CD4-positive, alpha-beta T cell treated with Interleukin-4 for 4 hours (primary cell): ENCODE measurements at places on chromosomes 2 and 18.

- peak; percentile 13 for DNase-seq
Measured at GRCh38 chr18:57084331-57085271, 62.3 kb upstream of the BOD1L2 start.

GRCh38 chr2:20757405-20758090 lies 65.4 kb downstream of the LDAH start:
- DNase-seq = no peak

DNA sequence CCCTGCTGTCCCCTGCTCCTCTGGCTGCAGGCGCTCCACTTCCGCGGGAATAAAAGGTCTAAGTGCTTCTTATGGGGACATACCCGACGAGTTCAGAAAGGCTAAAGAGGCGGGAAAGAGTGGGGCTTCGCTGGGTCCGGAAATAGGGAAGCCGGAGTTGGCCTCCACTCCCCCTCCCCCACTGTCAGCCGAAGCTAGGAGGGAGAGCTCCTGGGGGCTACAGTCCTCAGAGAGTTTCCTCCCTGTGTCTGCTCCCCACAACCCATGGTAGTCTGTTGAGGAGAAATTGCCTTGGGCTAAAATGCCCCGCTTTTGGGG lies 7.2 kb downstream of the GAD1 start:
- no peak for DNase-seq

DNA sequence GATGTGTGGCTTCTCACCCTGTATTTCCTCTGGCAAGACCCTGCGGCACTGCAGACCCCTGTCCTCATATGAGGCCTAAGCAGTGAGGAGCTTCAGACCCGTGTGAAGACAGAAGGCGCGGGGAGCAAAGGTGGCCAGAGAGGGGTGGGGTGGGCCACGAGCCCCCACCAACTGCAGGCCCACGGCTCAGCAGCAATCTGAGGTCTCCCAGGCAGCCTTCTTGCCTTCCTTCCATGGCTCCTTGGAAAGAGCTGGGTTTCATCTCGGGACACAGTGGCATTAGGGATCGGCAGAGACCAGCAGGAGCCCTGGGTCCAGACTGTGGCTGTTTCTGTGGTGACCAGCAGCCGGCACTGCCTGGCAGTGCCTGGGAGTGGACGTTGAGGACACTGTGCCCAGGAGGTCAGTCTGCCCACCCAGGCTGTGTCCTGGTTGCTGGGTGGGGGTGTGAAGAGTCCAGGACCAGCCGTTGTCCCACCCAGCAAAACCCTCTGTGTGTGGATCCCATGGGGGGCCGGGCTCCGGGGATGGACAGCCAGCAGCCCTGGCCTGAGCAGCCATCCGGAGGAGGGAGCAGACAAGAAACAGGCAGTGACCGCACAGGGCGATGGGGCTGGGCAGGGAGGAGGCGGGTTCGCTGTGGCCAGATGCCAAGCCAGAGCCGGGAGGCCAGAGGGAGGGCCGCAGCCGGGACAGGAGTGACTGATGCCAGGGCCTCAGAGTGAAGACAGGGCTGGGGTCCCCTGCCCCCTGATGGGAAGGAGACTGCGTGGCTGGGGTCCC lies 73.8 kb downstream of the RRM2 start:
- DNase-seq = no peak

DNA sequence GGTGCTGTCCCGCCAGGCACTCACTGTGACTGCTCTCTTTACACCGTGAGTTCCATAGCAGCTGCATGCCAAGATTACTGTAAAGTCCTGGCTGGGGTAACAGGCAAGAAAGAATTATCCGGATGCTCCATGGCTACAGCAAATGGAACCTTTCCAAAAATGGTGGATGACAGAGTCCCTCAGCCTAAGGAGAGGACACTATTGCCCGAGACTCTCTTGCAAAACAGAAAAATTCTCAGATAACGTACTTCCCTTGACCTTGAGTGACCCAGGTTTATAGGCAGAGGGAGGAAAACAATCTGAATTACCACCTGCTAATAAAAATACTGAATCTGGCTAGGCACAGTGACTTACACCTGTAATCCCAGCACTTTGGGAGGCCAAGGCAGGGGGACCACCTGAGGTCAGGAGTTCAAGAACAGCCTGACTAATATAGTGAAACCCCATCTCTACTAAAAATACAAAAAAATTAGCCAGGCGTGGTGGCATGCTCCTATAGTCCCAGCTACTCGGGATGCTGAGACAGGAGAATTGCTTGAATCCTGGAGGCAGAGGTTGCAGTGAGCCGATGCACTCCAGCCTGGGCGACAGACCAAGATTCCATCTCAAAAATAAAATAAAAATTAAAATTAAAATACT lies 4.5 kb downstream of the CYS1 start:
- DNase-seq = no peak

- no peak for DNase-seq
Measured at GRCh38 chr18:36322734-36323133, 25.2 kb downstream of the FHOD3 start.

GRCh38 chr18:57441071-57441794 lies 6.1 kb downstream of the ONECUT2 start:
- DNase-seq = no peak

GRCh38 chr2:25252291-25253152 lies 84.1 kb upstream of the POMC start:
- DNase-seq = peak; percentile 47

GRCh38 chr2:23538566-23538965 lies 153.6 kb downstream of the KLHL29 start:
- no peak for DNase-seq

- peak; percentile 45 for DNase-seq
Measured at GRCh38 chr18:3177902-3178687, 41.7 kb downstream of the MYOM1 start.

- DNase-seq = no peak
Measured at GRCh38 chr2:218798767-218799504, 17.0 kb downstream of the CYP27A1 start.

DNA sequence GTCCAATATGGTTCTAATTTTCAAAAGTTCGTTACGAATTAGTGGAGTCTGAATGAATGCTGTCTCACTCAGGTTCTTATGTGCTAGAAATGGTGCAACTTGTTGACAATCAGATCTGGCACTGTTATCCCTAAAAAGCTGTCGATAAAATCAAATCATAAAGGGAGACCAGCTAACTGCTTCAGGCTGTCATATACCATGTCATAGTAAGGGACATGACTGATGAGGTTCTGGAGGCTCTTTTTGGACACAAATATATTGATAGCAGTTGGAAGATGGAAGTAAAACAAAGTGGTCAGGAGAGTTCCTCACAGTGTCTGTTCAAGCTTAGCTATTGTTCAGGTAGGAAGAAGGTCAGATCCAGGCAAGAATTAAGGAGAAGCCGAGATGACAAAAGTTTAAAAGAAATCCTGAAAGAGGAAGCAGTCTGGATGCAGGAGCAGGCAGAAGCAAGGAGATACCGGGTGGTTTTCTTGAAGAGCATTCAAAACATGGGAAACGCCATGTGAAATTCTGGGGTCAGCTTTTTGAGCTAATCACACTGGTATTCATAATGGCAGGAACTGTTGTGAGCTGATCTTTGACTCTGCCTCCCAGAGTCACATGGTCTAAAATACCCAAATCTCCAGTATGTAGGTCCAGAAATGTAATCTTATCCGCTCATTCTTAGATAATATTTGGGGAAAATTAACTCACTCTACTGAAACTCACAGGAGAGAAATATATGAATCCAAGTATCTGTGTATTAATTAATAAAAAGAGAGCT lies 9.4 kb upstream of the CAVIN2 start:
- DNase-seq = no peak

DNA sequence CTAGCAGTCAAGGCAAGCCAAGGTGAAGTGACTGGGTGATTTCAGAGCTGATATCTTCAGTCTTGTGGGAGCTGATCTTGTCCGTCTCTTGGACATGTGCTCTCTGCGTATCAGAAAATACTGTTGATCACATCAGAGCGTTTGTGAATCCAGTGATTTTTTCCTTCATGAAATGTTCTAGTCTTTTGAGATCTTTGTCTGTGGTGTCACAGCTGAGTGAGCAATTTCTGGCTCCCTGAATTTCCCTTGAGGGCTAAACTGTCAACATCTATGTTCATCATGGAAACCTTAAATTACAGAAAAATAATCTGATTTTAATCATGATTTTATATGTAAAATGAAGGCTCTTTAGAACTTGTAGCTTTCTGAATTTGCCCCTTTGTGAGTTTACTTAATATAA lies 432.0 kb downstream of the CCDC85A start:
- no peak for DNase-seq

GRCh38 chr18:59576541-59577385 lies 120.5 kb downstream of the CCBE1 start:
- DNase-seq = no peak

- DNase-seq = no peak
Measured at GRCh38 chr18:11960743-11961380, 20.4 kb upstream of the IMPA2 start.

DNA sequence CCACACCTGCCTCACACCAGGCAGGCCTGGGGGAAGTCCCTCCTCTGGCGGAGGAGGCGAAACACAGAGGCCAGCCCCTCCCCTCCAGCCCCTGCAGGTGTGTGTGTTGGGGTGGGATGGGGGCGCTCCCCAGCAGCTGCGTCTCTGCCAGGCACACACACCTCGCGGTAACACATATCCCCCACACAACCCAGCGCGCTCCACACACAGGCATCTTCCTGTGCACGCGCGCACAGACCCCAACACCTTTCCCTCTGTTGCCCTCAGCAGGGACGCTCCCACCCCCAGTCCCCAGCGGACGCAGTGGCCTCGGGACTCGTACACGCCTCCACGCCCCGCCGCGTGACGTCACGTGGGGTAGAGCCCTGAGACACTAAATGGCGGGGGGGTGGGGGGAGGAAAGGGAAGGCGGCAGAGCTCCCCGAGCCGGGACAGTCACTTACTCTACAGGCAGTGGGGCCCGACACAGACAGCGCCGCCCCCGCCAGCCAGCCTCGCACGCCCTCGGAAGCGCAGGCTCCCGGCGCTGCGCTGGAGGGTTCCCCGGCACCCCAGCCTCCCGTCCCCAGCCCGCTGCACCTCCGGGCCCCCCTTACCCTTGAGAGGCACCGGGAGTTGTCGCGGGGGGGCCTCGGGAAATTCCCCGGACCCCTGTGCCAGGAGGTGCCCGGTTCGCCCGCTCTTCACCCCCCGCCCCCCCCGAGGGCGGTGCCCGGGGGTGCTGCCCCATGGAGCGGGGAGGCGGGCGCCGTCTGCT lies at the start of gene WNT10A:
TSS of gene WNT10A (plus strand) at position 751 of the 757 bp plus-strand sequence. CDS start 144 bp downstream, outside the sequence.
- DNase-seq = peak; percentile 92

GRCh38 chr2:23453432-23453831 lies 68.5 kb downstream of the KLHL29 start:
- no peak for DNase-seq

DNA sequence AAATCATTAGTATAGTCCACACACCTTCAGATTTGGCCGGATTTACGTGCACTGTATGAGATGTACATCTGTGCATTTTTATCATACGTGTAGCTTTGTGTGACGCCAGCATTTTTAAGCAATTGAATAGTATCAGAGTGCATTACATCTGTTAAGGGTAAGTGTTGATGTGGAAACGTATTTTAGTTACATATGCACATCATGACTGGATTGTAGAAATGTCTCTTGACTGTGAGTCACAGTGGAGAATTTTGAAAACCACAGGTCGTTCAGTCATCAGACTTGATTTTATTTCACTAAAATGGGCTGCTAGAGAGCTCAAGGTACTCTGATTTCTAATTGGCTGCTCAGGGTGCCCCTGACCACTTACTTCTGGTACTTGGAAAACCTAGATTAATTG lies 5.4 kb upstream of the GPBAR1 start:
- DNase-seq = peak; percentile 15

DNA sequence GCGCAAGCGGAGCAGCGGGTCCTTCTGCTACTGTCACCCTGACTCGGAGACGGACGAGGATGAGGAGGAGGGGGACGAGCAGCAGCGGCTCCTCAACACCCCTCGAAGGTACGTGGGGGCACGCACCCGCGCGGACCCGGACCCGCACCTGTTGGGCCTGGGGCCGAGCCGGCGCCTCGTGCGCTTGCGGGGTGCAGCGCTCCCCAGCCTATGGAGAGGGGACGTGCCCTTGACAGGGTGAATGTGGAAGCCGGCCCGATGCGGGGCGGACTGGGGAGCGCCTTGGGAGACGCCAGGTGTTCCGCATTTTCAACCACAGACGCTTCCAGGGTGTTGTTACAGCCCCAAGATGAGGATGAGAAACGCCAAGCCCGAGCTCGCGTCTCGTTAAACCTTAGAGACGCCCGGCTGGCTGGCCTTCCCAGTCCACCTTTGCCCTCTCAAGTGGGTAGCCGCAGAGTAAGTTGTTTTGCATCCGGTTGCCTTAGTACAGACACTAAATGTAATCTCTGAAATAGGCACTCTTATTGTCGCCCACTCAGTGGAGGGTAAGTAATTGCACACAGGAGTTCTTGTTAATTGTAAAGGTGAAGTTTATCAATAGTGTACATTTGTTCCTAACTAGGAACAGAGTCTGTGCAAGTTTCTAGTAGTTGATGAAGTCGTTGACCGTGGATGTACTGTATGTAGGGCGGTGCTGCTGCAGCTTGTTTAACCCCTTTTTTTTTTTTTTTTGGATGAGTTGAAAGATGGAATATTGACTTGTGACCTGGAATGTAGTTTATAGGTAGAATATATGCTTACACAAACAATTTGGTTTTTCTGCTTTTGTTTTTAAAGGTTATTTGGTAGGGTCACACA lies 815 bp downstream of the GMCL1 start:
- peak; percentile 30 for DNase-seq

DNA sequence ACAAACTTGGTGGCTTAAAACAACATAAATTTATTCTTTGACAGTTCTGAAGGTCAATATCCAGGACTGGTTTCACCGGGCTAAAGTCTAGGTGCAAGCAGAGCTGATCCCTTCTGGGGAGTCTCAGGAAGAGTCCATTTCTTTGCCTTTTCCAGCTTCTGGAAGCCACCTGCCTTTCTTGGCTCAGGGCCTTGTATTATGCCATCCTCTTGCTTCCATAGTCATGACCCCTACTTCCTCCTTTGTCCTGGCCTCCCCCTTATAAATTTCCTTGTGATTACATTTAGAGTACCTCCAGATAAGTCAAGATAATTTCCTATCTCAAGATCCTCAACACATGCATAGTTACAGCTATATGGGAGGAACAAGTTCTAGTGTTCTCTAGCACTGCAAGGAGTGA lies 1089.5 kb downstream of the LRP1B start:
- DNase-seq = no peak

- DNase-seq = no peak
Measured at GRCh38 chr2:44269831-44270230, 5.4 kb upstream of the SLC3A1 start.

DNA sequence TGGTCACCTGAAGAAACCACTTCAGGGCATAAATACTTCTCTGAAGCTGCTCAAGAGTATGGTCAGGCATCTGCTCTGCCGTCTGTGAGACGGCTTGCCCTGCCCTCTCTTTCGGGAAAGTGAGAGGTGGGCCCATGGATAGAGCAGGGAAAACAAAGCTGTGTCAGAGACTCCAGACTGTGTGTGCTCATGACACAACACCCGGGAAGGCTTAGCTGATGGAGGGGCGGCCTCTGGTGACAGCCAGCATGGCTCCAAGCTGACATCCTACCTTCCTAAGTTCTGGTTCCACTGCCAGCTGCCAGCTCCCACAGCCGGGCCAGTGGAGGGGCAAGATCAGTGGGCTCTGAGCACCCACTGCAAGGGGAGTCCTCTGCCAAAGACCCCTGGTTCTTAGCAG lies 215.3 kb downstream of the ANKRD30B start:
- no peak for DNase-seq
